Suprapubic skin (tissue), 4 donors: ENCODE measurements at places on chromosomes 6 and 20.

DNA sequence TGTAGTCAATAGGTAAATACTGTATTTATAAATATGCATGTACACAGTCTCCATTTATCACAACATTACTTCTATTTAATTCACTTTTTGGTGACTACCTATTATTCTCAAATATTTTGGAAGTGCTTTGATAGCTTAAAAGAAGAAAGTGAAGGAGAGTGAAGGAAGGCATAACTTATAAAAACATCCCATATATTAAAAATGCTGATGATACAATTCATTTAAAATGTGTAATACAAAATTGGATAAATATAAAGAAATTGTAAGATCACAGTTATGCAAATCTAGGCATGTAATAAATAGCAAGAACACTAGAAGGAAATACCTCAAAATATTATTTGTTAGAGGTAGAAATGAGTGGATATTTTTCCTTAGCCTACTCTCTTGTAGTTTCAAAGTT lies 111.6 kb upstream of the ADTRP start:
- DNase-seq = no peak

DNA sequence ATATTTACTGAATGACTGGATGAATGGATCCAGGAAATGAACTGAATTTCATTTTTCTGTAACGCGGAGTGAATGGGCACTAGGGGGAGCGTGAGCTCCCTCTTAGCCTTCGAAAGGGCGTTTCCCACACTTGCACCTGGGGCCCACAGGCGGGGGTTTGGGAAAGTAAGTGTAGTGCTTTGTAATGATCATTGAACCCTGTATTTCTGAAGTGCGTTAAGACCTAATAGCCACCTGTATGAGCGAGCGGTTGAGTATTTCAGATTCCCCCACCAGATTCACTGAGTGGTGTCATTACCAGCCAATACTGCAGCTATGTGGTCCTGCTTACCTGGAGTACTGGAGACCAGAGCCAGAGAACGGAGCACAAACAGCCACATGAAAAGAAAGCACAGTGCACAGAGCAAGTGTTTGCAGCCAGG lies 10.5 kb downstream of the SYTL3 start:
- no peak for DNase-seq

DNA sequence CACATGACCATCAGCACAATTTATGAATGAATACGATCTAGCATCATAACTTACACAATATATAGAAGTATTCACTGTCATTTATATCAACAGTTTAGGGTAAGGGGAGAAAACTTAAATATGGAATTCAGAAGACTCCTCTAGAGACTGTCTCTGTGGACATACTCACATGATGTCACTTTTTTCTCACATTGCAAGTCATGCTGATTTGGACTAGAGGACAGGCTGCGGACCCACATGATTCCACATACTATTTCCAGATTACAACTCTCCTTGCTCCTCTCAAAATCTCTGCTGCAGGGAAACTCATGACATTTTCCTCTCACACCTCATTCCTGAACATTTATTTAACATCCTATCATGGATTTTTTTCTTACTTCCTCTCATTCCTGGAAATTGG lies 13.4 kb downstream of the CRISP1 start:
- no peak for DNase-seq

DNA sequence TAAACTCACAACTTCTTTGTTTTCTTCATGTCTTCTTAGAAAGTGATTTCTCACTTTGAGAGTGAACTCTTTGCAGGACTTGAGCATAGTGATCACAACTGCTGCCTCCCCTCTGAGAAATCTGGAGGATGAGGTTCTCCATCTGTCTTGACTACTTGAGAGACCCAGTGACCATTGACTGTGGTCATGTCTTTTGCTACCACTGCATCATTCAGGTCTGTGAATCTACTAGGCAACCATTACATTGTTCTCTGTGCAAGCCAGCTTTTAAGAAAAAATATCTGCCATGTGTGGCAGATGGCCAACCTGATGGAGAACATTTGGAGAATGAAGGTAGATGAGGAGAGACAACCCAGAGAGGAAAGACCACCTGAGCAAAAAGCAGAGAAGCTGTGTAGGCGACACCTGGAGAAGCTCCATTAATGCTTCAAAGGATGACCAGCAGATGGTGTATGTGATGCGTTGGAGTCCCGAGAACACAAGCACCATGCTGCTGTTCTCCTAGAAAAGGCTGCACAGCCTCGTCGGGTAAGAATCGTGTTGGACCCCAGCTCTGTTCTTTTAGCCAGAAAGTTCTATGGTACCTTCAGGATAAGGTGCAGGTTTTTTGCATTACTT lies 25.1 kb upstream of the TRIM26 start:
- no peak for DNase-seq

DNA sequence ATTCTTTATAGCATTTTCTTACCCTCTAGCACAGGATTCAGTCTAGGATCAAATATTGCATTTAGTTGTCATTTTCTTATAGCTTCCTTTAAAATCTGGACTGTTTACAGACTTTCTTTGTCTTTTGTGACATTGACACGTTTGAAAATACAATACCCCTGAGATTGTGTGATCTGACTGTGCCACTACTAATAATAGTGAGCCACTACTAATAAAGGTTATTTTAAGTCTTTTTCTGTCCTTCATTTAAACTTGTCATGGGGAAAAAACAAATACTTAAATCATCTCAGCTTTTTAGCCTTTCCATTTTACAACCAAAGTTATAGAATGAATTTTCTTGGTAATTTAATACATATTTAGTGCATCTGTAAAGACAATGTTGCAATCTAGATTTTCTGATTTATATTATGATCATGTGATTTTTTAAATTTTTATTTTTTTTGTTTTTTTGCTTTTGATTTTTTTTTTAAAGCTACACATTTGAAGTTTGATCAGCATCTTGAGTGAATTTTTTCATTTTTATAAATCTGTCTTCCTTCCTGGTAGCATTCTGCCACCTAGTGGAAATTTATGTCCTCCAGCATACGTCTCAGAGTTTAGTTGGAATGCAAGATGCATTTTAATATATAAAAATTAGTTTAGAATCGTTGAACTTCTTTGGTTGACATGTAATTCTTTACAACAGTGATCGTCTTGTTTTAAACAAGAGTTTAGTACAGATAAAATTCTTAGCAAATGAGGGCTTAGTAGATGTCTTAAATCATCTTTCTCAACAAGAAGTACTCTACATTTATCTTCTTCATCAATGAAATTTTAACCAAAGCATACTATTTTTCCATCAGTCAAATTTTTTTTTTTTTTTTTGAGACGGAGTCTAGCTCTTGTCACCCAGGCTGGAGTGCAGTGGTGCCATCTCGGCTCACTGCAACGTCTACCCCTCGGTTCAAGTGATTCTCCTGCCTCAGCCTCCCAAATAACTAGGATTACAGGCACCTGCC lies 119.4 kb downstream of the NCOA3 start:
- DNase-seq = no peak

DNA sequence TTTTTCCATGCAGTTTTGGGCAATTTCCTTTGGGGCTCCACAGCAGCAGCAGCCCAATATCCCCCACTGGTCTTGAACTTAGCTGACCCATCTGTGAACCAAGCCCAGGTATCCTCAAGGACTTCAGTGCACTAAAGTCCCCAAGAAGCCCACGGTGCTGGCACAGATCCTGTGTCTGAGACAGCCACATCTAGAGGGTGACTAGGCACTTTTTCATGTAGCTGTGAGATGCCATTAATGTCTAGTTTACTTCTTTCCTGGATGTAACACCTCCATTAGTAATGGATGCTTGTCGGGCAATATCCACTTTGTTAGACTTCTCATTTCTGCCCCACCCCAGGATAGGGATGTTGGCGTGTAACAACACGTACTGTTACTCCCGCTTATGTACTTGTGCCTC lies 176.2 kb upstream of the PROKR2 start:
- no peak for DNase-seq

DNA sequence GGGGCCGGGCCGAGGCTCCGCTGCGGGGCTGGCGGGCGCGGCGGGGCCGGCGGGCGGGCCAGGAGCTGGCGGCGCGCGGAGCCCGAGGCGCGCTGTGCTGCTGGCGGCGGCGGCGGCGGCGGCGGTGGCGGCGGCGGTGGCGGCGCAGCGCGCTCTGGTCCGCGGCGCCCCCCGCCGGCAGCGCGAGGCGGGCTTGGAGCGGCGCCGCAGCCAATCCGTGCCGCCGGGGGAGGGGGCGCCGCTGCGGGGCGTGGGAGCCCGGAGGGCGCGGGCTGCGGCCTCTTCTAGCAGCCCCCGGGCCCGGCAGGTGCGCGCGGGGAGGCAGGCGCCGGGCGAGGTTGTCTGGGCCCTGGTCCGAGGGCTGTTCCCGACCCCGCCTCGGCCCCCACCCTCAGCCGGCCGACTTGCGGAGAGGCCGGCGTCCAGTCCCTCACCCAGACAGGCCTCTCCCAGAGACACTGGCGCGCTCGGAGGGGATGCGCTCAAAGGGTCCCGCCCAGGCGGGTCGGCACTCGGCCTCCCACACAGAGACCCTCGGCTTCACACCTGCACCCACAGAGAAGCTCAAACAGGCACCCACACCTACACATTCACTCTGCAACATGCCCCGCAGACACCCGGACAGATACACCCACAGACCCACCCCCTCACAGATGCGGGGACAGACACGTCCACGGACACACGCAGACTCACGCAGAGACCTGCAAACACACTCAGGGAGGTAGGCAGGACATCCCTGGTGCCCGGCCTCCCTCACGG lies at the start of gene RIMS4:
Gene RIMS4 (minus strand): TSS at position 156 of the 759 bp plus-strand sequence. CDS start 275 bp downstream, outside the sequence.
- no peak for DNase-seq

DNA sequence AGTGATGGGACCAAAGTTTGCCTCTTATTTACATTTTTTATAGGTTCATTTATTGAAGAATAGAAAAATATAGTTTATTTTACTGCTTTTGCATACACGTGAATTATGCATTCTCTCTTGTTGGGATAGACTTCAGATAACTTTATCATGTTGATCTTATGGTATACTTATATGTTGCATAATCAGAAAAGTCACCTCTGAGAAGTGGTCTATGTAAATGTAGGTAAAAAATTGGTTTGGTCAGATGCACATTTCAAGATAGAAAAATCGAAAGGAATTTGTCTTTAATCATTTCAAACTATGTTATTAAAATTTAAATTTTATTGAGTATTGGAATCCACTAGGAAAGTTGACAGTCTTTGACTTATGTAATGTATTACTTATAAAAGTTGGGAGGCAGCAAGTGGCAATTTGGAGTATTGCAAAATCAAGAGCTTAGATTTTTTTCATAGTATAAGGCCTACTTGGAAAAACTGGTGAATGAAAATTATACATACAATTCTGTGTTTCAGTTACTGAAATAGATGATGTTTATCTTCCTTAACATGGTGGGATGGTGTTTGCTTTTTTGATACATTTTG lies 2.4 kb downstream of the PHF3 start:
- DNase-seq = no peak

DNA sequence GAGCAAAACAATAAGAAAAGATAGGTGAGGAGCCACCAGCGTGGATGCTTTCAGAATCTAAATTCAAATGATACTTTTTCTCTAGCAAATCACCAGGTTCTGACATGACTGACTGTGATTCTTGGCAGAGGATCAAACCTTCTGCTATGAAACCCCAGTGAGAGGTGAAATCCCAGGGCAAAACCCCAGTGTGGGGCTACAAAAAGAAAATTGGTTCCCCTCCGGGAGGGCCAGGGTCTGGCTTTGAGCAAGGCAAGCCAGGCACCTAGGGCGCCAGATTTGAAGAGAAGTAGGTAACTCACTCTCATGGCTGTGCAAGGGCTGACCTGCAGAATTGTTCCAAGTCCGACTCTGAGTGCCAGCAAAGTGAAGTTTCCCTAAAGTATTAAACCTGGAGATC lies 20.2 kb upstream of the RALGAPA2 start:
- no peak for DNase-seq

- no peak for DNase-seq
Observed at GRCh38 chr20:18712131-18712530, 101.5 kb upstream of the SCP2D1 start.

- DNase-seq = peak; percentile 91
Observed at GRCh38 chr6:47083586-47084047, 41.5 kb upstream of the ADGRF1 start.

DNA sequence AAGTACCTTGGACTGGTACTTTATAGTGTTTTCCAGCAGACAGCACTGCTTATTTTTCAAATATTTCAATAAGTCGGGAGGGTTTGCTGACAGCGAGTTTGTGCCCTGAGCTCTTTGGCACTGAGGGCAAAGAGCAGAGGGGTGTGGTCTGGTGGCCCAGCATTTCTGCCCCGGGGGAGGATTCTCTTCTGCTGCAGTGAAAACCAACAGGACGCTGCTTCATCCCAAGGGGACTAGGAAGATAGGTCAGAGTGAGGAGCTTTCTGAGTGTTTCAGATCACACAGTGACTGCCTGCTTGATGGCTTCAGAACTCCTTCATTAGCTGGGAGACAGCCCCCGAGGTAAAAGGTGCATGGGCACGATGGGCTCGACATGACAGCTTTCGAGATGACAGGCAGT lies 8.6 kb downstream of the ULBP2 start:
- peak; percentile 68 for DNase-seq

GRCh38 chr6:20227350-20227749 lies 15.1 kb upstream of the MBOAT1 start:
- DNase-seq = no peak

DNA sequence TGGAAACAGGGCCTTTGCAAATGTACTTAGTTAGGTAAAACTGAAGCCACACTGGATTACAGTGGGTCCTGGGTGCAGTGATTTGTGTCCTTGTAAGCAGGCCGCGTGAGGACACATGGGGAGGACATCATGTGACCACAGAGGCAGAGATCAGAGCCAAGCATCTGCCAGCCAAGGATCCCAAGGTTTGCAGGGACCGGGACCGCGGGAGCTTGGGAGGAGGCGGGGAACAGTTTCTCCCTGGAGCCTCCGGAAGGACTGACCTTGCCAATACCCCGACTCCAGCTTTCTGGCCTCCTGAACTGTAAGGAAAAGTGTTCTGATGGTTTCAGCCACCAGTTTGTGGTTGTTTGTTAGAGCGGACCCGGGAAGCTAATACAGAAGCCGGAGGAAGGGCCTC lies 500.9 kb downstream of the PREX1 start:
- no peak for DNase-seq

- no peak for DNase-seq
Observed at GRCh38 chr6:15076565-15076964, 169.3 kb upstream of the JARID2 start.

DNA sequence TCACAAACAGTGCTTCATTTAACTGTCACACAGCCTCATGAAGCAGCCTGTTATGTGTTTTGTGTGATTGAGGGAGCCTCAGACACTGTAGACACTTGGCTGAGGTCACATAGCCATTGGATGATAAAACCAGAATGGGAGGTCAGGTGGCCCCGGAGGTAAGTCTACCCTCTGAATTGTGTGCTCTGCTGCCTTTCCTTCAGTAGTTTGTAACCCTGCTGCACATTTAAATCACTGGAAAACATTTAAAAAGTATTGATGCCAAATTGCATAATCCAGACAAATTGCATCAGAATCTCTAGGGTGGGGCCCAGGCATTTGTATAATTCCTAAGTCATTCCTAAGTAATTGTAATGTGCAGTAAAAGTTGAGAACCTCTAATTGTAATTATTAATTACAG lies 85.2 kb upstream of the ECI2 start:
- DNase-seq = no peak

DNA sequence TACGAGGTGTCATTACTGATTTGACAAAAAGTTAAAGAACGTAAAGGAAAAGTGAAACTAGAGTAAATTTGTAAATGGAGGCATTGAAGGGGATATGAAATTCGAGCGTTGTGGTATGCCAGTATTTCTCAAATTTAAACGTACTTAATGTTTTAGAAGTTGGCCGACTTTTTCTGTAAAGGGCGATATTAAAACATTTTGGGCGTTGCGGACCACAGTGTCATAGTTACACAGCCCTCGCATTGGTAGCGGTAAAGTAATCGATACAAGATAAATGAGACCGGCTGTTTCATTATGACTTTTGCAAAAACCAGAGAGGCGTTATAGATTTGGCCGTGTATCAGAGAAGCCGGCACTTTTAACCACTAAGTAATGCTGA lies 39.6 kb downstream of the OR2B2 start:
- no peak for DNase-seq
